Omental fat pad (tissue), 4 donors: ENCODE measurements at places on chromosomes 1 and 21. TPM values are rescaled to one million over a fixed set of nuclear protein-coding genes. Genes with fewer than 3 reads are reported as not detected.

GRCh38 chr1:211035821-211036380 lies 98.0 kb downstream of the KCNH1 start:
- no peak for DNase-seq

Gene PRKACB
- total RNA-seq, result 18.7 TPM

Gene MECR
- 18.2 TPM for total RNA-seq

DNA sequence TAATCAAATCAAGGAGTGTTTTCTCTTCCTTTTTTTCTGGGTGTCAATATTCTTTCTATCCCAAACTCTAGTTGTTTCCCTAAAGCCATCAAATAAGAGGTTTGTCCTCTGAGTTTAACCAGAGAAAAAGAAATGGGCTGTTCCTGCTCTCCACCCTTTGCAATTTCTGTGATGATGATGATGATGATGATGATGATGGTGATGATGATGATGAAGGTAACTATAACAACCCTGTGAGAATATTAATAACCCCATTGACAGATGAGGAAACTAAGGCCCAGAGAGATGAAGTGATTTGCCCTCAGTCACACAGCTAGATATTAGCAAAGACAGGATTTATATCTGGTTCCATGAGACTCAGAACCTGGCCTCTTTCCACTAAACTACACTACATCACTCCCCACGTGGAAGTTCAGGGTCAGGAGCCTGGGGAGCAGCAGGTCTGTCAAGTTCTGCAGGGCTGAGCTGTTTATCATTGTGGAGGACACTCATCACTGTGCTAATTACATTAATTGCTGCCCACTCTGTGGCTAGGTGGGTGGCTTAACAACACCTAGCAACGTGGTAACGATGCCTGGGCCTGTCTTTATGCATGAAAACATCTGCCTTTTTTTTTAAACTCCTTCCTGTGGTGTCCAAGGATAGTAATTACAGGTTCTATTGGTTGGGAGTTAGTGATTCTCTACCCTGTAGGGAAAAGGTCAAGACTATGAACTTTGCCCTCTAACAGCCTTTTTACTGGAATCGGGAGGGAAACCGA lies 19.0 kb upstream of the JUN start:
- DNase-seq, result no peak

Gene FNBP1L
- total RNA-seq, result 16.7 TPM

DNA sequence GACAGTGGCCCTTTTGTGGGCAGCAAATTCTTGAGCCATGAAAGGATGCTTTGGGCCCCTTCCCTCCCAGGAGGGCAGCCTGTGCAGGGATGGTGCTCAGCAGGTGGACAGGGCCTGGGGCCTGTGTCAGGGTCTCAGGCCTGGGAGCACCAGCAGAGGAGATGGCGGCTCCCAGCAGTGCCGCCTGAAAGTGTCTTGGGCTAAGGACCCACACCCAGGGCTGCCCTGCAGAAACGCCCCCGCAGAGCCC lies 23.9 kb downstream of the FTCD start:
- DNase-seq, result no peak
